ENCODE measurements at places on chromosomes 12 and 14.

DNA sequence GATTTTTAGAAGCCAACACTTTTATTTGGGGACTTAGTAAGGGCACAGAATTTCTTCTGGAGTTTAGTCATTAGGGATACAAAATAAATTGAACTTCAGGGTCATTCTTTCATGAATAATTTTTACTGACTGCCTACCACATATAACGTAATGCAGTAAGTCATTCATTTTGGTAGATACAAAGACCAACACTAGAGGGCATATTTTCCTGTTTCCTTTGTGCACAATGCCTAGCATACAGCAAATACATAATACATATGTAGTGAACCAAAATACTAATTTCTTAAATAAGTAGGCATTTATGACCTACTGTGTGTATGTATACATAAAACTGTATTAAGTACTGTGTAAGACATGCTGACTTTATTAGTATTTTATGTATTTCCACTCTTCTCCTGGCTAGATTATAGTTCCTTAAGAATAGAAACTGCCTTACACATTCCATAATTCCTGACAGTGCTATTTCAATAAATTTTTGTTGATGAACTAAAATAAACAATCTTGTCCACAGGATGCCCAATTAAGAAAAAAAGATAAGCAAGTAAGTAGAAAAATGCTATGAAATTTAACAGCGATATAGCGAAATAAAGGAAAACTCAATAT, 47.9 kb downstream of the PPP1R12A start:
- peak; percentile 65 for DNase-seq

- peak; percentile 88 for DNase-seq
Measured at GRCh38 chr12:96516472-96517430, 27.4 kb downstream of the CFAP54 start.

DNA sequence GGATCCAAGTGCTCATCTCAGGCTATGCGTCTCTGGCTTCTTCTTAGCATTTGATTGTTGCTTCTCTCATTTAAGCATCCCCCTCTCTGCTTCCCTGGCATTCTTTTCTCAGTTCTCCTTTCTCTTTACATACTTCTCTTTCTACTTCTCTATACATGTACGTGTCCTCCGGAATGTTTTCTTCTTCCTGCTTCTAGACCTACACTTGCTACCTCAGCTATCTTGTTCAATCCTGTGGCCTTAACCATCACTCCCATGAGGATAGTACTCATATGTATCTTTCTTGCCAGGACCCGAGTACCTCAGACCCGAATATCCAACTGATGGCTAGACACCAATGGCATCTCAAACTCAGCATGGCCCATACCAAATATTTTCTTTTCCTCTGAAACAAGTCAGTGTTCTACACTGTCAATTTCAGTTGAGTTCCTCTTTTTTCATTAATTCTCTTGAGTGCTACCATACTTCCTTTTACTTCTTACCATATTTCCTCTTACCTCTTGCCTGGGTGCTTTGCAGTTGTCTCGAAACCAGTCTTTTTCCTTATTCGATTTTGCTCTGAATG, 115.1 kb upstream of the SLC38A2 start:
- DNase-seq, result no peak

- no peak for DNase-seq
Measured at GRCh38 chr14:81062380-81062779, 107.0 kb downstream of the TSHR start.

DNA sequence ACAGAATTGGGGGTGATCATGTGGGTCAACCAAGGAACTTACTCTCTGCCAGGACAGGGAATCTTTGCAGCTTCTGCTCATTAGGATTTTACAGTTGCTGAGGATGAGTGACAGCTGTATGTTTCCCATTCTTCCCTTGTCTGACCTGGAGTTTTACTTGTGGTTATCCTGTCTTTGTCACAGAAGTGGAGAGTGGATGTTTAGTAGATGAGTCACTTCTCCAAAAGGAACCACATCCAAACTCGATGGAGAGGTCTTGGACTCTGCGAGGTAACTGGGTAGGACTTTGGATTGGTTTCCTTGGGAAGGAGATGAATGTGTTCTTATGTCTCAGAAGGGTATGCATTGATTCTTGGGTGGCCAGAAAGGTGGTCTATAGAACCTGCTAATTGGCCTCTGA, 53.8 kb upstream of the USP44 start:
- DNase-seq, result no peak

DNA sequence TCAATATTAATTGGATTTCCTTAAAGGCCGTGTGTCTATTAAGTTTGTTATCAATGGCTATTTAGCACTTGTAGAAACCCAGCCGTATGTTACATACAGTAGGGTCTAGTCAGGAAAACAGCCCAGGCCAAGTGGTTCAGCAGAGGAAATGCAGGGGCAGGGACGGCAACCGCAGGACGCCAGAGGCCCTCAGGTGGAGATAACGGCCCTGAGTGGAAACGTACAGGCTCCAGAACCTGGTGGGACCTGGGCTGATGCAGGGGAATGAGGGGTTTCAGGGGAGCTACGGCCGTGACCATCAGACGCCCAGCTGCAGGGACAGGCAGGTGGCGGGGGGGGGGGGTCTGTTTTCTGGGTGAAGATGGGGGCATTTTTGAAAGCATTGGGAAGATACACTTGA, 3.7 kb upstream of the ANKLE2 start:
- no peak for DNase-seq

DNA sequence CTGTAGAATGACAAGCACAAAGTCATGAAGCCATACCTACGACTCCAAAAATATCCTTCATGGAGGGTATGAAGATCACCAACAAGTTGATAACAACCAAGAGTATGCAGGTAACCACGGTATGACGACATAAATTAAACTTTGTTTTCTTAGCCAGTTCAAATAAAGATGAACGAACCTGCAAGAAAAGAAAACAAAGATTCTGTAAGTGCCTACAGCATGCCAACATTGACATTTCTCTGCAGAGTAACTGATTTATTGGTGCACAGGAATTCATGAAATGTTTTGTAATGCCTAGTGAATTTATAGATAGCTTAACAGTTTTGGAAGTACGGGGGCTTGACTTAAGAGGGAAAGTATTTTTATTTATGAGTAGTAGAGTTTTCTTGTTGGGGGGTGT, 71.0 kb downstream of the SLC38A1 start:
- no peak for DNase-seq

- no peak for DNase-seq
Measured at GRCh38 chr14:85572845-85573244, 42.9 kb downstream of the FLRT2 start.

- no peak for DNase-seq
Measured at GRCh38 chr14:63730659-63731058, 2.8 kb upstream of the SGPP1 start.

DNA sequence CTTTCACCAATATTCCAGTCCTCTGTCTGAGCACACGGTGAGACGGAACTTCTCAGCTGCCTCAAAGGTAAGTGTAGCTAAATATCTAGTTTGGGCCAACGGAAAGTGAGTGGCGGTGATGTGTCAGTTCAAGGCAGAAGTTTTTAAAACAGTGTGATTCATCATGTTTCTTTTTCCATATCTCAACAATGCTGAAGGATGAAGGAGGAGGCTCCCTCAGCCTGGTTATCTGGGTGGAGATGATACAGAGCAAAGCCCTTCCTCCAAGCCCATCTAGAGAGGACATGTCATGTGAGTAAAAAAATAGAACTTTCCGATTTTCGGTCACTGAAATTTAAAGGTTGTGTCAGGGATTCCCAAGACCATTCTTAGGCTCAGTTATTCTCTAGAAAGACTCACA, 13.1 kb upstream of the ANP32D start:
- no peak for DNase-seq

DNA sequence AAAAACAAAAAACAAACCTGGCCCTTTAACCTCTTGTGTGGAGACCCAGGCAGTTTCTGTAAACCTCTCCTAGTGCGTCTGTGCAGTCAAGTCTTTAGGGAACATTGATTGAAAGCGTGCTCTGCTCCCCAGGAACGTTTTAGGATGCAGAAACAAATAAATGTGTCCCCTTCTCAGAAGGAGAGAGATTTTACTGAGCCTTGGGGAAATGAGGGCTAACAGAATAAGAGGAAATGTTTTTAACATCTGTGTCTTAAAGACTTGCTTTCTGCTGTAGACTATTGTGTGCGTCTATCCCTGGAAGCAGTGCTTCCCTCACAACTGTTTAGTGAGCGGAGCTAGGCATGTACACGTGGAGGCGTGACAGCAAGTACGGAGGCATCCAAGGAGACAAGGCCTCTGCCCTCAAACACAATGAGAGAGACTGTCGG, 54.3 kb downstream of the TECPR2 start:
- no peak for DNase-seq

DNA sequence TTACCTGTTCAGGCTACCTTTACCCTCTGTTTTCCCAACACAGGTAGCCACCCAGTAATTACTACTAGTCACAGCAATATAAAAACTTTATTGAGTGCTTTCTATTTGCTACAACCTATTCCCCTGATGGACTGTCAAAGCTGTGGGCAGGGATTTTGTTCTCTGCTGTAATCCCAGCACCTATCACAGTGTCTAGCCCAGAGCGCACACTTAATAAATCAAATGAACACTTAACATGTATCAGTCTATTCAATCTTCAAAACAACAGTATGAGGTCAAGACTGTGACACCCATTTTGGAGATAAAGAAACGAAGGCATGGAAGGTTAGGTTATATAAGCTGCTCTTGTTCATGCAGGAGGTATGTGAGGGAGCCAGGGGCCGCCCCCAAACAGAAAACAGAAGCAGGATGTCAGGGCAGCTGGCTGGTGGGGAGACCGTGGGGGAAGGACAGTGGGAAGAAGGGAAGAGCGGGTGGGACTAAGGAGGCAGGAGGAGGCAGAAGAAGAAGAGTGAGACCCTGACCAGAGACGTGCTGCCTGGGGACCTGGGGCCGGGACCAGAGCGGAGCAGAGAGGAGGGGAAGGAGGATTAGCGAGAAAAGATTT, 1.7 kb downstream of the TNFRSF1A start:
- DNase-seq, result no peak

DNA sequence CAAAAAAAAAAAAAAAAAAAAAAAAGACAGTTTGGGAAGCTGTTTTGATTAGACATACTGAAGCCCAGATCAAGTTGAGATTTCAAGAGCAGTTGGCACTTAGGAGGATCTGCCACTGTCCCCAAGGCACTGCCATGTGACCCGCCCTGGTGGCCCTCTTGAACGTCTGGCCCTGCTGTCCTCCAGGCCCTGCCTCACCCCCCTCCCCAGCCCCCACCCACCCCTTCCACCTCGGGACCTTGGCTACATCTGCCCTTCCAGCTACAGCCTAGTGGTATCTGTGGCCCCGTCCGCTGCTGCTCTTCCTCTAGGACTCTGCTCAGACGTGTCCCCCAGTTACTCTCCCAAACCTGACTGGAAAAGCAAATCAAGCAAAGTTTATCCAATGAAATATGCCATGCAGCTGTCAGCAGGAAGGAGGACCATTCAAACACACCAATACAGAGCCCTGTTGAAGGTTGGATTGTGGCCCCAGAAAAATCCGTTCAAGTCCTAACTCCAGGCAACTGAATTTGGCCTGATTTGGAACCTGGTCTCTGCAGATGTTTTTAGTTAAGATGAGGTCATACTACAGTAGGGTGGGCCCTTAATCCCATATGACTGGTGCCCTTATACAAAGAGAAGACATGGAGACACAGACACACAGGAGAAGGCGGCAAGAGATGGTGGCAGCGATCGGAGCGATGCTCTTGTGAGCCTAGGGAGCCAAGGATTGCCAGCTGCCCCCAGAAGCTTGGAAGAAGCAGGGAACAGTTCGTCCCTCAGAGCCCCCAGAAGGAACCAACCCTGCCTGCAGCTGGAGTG, 17.7 kb downstream of the SLC25A29 start:
- DNase-seq, result no peak

DNA sequence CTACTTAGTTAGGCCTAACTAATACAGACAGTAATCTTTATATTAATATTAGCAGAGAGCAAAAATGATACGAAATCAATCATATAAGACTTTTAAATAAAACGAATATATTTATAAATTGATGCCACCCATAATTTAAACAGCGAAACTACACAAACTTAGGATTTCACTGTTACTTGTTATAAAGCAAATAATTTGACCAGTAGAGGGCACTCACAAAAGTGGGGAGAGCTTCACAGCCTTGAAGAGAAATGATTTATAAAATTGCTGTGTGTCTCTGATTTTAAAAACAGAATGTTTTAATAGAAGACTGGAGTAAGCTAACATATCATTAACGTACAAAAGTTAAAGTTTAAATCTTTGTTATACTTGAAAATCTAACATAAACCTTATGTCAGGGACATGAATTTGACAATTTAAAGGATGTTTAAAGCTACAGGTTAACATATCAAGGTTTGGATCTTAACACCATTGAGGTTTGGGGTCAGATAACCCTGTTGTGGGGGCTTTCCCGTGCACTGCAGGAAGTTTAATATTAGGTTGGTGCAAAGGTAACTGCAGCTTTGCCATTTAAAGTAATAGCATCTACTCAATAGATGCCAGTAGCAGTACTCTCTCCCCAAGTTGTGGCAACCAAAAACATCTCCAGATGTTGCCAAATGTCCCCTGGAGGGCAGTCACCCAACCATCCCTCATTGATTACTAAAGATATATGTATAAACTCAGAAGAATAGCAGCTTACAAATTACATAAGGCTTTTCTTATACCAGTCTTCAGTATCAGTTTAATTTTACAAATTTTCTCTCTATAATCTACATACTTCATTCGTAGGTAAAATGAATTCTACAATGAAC, 9.3 kb downstream of the KRAS start:
- DNase-seq, result peak; percentile 62

DNA sequence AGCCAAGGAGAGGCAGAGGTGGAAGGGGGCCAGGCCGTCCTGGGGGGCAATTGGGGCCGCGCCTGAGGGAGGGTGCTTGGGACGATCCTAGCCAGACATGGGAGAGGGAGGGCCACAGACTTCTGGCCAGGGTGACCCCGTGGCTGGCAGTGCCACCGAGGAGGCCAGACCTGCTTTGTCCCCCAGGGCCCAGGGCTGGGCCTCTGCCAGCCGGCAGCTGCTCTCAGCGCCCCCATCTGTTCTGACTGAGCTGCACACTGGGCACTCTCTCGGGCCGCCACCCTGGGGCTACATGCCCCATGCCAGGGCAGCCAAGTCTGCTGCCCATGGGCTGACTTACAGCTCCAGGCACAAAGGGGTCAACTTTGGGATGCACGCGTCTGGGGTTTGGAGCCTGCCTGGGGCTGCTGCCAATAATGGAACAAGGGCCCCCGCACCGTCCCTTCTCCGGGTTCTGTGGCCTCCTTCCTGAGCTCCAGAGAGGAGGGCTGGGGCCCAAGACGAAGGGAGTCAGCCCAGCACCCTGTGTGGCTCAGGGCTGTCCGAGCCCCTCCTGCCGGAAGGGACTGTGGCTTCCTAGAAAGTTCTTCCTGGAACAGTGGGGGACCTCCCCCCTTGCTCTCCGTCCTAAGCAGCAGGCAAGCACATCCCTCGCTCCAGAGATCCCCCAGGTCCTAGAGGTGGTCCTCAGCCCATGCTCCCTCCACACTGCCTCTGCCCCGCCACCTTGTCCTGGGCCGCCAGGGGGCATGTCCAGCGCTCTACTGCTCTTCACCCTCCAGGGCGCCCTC, 1.1 kb downstream of the ADSS1 start:
- DNase-seq, result no peak

- no peak for DNase-seq
Measured at GRCh38 chr14:99578541-99579101, 25.4 kb downstream of the CCDC85C start.

All from CD4-positive, alpha-beta T cell treated with Interleukin-15 for 4 hours (primary cell).